ENCODE measurements at places on chromosomes 4 and X.

DNA sequence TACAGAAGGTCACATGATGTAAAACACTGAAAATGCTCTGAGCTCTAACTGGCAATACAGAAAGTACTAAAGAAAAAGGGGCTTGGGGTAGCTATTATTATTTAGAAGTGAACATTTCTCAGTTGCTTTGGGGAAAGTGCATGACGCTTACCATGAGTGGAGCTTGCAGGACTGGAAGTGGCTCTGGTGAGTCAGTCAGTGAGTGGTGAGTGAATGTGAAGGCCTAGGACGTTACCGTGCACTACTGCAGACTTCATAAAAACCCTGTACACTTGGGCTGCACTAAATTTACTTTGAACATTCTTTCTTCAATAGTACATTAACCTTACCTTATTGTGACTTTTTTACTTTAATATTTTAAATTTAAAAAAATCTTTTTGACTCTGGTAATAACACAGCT lies 89.3 kb upstream of the ENPP6 start:
- no peak for DNase-seq

GRCh38 chr4:61359301-61359700 lies 159.2 kb downstream of the ADGRL3 start:
- DNase-seq, result no peak

DNA sequence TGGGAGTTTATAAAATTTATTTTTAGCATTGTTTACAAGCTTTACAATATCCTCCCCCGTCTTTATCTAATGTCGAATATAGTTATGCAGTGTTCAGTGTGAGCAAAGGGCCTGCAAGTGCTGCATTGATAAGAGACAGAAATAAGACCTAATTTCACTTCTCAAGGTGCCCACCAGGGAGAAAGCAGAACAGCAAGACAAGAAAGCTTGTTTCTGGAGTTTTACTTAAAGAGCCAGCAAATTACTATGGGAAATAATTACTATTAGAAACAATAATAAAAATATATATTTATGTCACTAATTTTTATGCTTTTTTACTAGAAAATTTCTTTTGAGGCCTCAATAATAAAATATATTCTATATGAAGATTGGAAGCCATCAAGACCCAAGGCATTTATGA lies 2677.7 kb downstream of the ARAP2 start:
- no peak for DNase-seq

DNA sequence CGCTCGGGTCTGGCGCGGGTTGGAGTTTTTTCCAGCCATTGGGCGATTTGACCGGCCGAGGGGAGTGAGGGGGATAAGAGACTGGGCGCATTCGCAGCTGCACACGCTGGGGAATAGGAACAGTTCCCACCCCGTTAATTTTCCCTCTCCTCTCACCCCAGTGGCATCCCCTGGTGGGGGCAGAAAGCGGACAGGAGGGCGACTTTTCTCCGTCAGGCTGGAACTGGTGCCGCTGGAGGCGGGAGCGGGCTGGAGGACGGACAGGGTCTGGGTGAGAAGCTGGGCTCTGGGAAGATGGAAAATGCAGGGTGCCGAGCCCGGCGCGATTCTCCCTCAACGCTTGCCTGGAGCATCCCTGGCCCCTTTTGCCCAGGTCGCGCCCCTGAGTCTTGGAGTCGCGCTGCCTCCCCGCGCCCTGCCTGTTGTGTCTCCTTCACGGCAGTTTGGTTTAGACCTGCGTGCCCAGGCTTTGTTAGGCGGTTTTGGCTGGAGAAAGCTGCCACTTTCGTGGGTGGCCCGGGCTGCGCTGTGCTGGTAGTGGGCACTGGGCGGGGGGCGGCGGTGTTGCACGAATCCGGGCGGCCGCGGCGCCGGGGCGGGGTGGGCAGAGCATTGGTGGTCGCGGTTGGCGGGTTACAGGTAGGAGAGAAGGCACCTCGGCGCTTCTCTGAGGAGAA lies 2.0 kb downstream of the ADGRL3 start:
- DNase-seq, result no peak

- DNase-seq, result no peak
Observed at GRCh38 chrX:155127465-155127864, 56.2 kb downstream of the BRCC3 start.

DNA sequence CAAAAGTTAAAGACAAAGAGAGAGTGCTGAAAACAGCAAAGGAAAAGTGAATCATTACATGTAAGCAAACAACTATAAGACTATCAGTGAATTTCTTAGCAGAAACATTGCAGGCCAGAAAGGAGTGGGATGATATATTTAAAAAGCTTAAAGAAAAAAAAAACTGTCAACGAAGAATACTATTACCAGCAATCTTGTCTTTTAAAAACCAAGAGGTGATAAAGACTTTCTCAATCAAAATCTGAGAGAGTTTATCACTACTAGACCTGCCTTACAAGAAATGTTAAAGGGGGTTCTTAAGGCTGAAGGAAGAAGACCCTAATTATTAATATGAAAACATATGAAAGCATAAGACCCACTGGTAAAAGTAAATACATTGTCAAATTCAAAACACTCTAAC lies 132.5 kb upstream of the ZCCHC13 start:
- no peak for DNase-seq

GRCh38 chr4:119729835-119730670 lies 101.4 kb upstream of the PDE5A start:
- DNase-seq, result no peak

DNA sequence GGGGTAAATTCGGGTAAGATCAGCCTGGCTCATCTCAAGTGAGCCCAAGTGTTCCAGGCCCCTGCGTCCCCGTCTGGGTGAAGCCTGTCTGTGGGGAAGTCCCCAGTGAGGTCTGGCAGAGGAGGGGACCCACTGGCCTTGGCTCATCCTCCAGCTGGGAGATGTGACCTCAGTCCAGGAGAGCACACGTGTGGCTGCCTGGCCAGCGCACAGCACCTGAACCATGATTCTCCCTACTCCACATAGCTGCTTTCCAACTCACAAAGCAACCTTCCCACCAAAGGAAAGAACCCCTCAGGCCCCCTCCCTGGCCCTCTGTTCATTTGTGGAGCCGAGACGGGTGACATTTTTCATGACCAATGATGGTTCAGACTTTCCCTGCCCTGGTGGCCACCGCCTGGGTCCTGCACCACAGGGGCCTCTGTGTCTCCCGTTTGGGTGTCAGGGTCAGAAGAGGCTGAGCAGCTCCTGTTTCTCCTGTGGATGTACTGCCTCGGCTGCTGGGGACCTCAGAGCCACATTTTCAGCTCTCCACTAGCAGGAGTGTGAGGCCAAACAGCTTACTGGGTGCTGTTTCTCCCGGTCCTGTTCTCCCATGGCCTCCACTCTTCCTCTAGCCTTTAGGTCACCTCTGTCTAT lies 111.4 kb downstream of the CPZ start:
- no peak for DNase-seq

- no peak for DNase-seq
Observed at GRCh38 chr4:140602714-140603113, 34.0 kb upstream of the UCP1 start.

GRCh38 chr4:97457253-97457652 lies 686.0 kb downstream of the STPG2 start:
- no peak for DNase-seq

GRCh38 chr4:149280806-149281205 lies 534.8 kb downstream of the IQCM start:
- no peak for DNase-seq

- DNase-seq, result no peak
Observed at GRCh38 chr4:57612279-57612678, 502.1 kb upstream of the IGFBP7 start.

- DNase-seq, result no peak
Observed at GRCh38 chrX:63713526-63713925, 71.5 kb downstream of the ARHGEF9 start.

DNA sequence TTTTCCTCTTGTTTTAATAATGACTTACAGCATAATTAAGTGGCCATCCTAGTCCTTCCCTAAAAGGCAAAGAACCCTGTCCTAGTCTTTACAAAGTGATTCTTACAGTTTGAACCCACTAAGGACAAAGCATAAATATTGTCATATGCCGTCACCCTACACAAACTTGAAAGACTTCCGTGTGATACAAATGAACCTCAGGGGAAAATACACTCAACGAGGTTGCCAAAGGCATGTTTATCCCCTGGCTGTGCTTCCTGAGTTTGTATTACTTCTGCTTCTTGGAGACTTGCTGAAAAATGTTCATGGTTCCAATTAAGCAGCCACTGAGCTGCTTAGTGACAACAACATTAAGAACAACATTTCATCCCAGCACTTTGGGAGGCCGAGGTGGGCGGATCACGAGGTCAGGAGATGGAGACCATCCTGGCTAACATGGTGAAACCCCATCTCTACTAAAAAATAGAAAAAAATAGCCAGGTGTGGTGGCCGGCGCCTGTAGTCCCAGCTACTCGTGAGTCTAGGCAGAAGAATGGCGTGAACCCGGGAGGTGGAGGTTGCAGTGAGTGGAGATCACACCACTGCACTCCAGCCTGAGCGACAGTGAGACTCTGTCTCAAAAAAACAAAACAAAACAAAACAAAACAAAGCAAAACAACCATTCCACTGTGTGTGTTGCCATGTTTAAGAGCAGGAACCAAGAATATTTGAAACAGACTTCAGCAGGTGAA lies 16.2 kb downstream of the RASSF6 start:
- DNase-seq, result no peak

DNA sequence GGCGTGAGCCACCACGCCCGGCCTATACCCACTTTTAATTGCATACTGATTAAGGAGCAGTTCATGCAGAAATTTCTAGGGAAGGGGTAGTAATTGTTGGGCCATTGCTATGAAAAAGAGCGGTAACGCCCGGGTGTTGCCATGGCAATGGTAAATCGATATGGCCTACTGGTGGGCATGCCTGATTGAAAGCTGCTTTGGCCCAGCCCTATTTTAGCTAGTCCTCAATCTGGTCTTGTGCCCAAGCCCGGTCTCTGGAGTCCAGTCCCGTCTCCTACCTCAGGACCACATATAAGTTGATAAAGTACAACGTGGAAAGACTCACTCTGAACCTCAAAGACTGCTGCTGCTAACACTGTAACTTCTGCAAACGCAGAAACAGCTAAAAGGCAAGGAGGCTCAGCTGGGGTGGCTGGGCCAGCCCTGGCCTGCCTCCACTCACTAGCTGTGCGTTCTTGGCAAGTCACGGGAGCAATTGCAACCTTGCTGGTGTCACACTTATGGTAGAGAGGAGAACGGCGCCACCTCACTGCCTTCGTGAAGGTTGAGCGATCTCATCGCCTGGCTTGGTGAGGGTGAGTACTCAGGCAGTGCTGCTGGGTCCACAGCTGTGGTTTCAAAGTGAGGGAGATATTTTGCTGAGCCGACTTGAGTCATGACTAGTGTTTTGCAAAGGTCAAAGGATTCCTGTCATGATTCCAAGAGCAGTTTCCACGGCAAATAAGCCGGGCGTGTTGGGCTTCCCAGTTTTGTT lies 57.0 kb upstream of the GRPEL1 start:
- no peak for DNase-seq

GRCh38 chr4:67700116-67700737 lies 728 bp downstream of the UBA6 start:
- DNase-seq, result no peak

- DNase-seq, result no peak
Observed at GRCh38 chrX:121642415-121642814, 595.0 kb downstream of the GLUD2 start.

DNA sequence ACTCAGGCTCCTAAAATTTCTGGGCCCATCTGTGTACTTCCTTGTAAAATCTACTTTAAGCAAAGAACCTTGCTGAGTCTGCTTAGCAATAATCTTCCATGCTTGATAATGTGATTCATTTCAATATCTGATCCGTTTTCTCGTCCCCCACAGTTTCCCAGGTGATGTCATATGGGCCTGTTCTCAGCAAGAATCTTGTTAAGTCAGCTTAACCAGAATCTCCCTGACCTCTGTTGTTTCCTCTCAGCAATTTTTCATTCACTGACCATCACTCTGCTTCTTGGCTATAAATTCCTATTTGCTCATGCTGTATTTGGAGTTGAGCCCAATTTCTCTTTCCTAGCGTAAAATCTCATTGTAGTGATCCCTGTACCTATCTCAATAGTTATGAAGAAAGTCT lies 13.9 kb downstream of the CSN2 start:
- DNase-seq, result no peak

DNA sequence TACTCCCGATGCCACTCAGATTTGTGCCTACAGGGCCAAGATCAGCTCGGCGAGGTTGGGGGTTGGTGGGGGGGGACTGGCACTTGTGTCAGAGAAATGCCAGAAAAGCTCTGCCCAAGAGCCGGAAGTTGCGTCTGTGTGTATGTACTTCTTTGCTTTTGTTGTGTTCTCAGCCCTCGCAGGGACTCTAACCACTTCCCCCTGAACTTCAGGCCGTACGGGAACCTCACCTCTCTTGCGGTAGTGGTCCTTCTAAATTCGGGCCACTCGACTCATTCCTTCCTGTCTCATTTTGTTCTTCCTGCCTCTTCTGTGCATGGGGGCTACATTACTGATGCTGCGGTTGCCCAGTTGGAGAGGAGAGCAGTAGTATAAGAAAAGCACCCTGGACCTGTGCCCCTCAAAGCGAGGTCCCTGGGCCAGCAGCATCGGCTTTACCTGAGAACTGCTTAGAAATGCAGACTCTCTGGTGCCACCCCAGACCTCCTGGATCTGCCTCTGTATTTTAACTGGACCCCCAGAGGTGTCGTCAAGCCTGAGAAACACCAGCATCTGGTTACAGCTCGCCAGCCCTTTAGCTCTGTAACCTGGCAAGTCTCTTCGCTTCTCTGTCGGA lies 146.3 kb upstream of the RPS6KA3 start:
- DNase-seq, result no peak

DNA sequence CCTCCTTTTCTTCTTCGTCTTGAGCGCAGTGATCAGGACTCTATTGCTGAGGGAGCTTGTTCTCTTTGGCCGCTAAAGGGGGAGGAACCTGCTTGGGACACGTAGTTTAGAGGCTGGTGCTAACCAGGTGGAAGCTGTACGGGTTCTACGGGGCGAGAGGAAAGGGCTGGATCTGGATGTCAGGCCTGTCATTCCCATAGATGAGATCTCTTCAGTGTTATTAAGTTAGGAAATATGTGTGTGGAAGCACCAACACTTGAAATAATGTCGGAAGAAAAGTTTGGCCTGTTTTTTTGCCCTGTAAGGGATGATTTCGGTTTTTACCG lies 643 bp downstream of the SRP72 start:
- no peak for DNase-seq

GRCh38 chrX:38636949-38637819 lies 75.8 kb downstream of the TSPAN7 start:
- DNase-seq, result no peak

DNA sequence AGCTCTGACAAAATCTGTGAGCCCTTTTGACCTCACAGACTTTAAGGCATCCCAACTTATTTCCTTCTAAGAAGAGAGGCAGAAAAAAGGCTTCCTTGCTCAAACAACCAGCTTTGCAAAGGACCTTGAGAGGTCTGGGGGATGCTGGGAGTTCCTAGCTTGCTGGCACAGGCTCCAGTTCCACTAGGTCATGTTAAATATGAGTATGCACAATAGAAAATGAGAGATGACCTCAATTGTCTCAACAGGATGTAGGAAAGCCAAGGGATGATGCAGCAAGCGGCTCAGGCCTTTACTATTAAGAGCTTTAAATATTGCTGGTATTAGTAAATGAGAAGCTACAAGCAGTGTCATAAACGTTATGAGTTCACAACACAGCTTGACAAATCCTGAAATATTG lies 13.3 kb upstream of the ZNF827 start:
- DNase-seq, result no peak

- no peak for DNase-seq
Observed at GRCh38 chr4:151820004-151820403, 59.2 kb upstream of the GATB start.

Data from stimulated activated CD8-positive, alpha-beta memory T cell treated with anti-CD3 and anti-CD28 coated beads, Interleukin-7, amount 100 ng/mL, for 1 hour (primary cell).